T-helper 22 cell (primary cell): ENCODE measurements at places on chromosomes 11 and 22.

DNA sequence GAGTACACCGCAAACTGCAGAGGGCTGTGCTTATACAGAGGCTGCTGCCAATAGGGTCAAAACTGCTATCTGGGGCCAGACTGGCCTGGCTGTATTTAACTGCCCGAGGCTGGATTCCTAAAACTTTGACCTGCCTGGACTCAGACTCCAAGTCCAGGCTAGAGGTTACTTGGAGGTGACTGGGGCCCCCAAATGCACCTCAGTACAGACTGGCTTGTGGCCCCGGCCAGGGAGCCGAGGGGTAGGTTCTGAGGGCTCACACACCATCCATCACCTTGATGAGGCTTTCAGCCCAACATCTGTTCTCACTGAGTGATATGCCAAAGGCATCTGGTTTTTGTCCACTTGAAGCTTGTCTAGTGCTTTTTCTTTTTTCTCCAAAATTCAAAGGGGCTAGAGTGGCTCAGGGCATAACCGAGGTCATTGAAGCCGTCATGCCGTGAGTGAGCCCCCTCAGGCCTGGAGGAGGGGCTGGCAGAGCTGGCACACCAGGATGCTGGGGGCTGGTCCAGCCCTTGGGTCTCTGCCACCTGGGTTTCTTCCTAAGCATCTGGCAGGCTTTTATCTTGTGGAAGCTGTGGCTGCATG lies 52.4 kb upstream of the TTLL12 start:
- no peak for DNase-seq

GRCh38 chr11:17683377-17684161 lies 35.8 kb upstream of the MYOD1 start:
- no peak for DNase-seq

DNA sequence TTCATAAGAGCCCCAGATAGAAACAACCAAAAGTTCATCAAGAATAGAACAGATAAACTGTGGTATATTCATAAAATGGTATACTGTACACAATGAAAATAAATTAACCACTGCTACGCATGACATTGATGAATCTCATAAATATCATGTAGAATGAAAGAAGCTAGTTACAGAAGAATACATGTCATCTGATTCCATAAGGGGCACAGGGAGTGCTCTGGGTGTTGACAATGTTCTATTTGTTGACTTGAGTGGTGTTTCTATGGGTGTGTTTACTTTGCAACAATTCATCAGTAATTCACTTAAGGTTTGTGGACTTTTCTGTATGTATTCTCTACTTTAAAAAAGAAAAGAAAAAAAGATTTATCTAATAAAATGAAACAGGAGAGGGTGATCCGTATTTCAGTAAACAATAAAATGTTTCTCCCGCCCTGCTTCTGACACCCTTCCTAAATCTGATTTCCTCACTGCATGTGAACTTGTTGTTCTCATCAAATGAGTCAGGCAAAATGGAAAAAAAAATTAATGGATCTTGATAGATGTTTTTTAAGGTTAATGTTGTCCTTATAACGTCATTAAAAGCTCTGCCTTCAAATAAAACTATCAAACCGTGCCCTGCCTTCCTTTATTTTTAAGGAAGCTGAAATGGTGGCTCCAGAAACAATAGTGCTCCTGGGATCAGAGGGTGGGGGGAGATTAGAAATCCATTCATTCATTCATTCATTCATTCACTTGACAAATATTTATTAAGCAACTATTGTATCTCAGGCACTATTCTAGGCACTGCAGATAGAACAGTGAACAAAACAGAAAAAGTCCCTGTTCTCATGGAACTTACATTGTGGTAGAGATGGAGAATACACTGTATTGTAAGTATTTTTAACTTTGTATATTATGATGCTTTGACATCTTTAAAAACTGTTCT lies 77.2 kb upstream of the CD44 start:
- DNase-seq = no peak

DNA sequence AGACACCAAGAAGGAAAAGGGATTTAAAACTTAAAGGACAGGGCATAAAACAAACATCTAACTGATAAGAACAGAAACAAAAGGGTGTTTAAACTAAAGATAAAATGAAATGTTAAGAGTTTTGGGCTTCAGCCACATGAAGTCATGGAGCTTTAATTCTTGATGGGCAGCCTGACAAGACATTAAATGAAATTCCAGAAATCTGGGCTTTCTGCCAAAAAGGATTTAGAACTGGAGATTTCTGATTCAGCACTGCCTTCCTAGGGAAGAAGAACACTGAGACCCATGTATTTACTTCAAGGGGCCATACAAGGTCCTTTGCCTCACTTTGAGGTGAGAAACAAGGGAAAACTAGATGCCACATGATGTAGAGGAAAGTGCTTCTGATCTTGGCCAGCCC lies 355.9 kb upstream of the RAG2 start:
- DNase-seq = no peak

GRCh38 chr11:118128721-118129470 lies 23.7 kb downstream of the SCN4B start:
- no peak for DNase-seq

- DNase-seq = no peak
Measured at GRCh38 chr11:100808904-100809491, 121.9 kb downstream of the ARHGAP42 start.

- no peak for DNase-seq
Measured at GRCh38 chr11:92246630-92247029, 22.0 kb downstream of the FAT3 start.

GRCh38 chr11:66465373-66466224 lies 1.1 kb upstream of the PELI3 start:
- DNase-seq = no peak

DNA sequence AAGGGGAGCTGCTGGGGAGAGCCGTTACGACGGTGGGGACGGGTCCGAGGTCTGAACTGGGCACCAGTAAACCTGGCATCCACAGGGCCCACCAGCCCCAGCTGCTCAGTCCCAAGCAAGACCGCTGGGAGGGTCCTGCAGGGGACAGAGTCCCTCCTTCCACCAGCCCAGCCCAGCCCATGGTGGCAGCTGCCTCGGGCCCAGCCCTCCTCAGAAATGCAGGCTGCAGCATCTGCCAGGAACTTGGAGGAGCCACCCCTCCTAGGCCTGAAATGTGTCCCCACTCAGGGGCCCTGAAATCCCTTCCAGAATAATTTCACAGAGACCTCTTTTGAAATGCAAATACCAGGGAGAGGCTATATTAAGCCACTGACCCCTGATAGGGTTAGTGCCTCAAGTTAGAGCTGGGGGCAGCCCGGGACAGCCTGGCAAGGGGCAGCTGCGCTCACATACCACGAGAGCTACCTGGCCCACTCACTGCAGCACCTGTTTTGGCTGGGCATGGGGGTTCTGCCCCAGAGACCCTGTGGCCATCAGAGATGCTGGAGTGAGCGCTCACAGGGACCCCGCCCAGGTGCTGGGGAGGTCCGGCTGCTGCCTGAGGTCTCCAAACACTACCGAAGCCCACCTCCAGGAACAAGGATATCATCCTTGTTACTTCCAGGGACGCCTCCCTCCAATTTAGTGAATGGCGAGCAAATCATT lies 53.1 kb downstream of the CELSR1 start:
- DNase-seq = no peak

- no peak for DNase-seq
Measured at GRCh38 chr11:119589001-119589400, 140.0 kb downstream of the NECTIN1 start.

- no peak for DNase-seq
Measured at GRCh38 chr11:67280788-67281551, 8.1 kb upstream of the ANKRD13D start.

DNA sequence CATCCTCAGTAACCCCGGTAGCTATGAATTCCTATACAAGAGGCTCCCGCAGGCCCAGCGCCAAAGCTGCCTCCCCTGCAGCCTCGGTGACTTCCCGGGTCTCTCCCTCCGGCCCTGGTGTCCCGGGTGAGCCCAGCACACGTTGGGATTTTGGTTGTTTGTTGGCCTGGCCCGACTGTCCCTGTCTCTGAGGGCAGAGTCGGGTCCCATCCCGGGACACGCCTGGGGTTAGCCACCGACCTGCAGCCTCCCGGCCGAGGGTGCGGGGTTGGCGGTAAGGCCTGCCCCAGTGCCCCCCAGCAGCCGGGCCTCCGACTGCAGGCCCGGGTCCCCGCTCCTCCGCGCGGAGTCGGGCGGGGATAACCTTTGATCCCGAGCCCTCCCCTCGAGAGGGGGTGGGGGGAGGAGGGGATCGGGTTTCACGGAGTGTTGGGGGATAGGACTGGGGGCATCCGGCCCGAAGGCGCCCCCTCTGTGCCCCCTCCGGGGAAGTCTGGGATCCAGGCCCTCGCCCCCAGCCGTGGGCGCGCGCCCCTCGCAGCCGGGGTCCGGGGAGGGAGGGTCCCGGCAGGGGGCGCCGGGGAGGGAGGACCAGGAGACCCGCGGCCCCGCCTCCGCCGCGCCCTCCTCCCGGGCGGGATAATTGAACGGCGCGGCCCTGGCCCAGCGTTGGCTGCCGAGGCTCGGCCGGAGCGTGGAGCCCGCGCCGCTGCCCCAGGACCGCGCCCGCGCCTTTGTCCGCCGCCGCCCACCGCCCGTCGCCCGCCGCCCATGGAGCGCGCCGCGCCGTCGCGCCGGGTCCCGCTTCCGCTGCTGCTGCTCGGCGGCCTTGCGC lies at the start of gene FBLN1:
Gene FBLN1, plus strand, starts transcription at position 669 of the 835 bp plus-strand sequence. Its CDS starts 103 bp downstream, at position 772.
- no peak for DNase-seq

DNA sequence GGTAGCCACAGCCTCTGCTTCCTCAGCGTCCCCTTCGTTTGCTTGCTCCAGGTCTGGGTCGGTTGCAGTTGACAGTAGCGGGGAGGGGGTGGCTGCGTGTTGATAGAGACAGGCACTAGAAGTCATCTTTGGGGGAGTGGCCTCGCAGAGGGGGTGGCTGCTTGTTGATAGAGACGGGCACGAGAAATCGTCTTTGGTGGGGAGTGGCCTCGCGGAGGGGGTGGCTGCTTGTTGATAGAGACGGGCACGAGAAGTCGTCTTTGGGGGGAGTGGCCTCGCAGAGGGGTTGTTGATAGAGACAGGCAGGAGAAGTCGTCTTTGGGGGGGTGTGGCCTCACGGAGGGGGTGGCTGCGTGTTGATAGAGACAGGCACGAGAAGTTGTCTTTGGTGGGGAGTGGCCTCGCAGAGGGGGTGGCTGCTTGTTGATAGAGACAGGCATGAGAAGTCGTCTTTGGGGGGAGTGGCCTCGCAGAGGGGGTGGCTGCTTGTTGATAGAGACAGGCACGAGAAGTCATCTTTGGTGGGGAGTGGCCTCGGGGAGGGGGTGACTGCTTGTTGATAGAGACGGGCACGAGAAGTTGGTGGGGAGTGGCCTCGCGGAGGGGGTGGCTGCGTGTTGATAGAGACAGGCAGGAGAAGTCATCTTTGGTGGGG lies 328.3 kb downstream of the TBC1D22A start:
- DNase-seq = peak; percentile 13

GRCh38 chr11:32312865-32313403 lies 122.4 kb downstream of the WT1 start:
- DNase-seq = no peak

- DNase-seq = no peak
Measured at GRCh38 chr11:130037058-130037457, 32.6 kb upstream of the APLP2 start.

- DNase-seq = no peak
Measured at GRCh38 chr11:134373591-134374052, 38.4 kb downstream of the B3GAT1 start.

- DNase-seq = peak; percentile 43
Measured at GRCh38 chr11:34650528-34650927, 29.6 kb downstream of the EHF start.

- DNase-seq = no peak
Measured at GRCh38 chr11:108975641-108976071, 310.8 kb downstream of the DDX10 start.

- no peak for DNase-seq
Measured at GRCh38 chr11:105024394-105024793, 1.4 kb upstream of the CASP5 start.

- no peak for DNase-seq
Measured at GRCh38 chr11:74226907-74227306, 55.8 kb downstream of the PPME1 start.

DNA sequence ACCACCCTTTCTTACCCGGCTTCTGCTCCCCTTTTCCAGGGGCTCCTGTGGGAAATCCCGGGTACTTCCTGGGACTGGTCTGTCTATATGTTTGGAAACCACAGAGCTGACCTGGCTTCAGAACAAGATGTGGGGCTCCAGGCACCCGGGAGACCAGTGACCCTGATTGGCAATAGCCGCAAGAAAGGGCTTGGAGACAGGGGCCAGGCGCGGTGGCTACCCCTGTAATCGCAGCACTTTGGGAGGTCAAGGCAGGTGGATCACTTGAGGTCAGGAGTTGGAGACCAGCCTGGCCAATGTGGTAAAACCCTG lies 3.2 kb upstream of the NEAT1 start:
- no peak for DNase-seq

DNA sequence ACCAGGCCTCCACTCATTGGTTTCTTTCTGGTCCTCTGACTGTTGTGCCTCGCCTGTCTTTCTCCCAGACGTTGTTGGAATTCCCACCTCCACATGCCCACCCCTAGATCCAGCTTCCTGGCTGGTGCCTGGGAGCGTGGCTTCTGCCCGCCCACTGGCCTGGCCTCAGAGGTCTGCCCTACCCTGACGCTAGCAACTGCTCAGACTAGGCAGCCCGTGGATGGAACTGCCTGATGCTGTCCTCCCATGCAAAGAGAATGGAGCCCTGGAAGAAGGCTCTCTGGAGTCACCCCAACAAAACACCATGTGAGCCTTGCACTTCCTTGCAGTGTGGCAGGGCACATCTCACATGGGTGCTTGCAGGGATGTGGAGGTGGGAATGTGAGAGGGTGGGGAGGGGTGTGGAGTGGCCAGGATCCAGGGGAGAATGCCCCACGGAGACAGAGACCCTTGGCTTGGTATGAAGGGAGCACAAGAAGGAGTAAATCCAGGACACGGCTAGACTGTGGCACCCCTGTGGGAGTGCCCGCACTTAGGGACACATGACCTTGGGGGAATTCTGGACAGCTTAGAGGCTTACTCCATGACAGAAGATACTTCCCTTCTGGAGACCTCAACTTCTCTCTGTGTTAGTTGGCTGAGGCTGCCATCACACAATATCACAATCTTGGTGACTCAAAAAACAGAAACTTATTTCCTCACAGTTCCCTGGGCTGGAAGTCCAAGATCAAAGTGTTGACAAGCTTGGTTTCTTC lies 22.5 kb upstream of the ADA2 start:
- DNase-seq = no peak

- no peak for DNase-seq
Measured at GRCh38 chr11:72112978-72113808, 698 bp upstream of the ANAPC15 start.

DNA sequence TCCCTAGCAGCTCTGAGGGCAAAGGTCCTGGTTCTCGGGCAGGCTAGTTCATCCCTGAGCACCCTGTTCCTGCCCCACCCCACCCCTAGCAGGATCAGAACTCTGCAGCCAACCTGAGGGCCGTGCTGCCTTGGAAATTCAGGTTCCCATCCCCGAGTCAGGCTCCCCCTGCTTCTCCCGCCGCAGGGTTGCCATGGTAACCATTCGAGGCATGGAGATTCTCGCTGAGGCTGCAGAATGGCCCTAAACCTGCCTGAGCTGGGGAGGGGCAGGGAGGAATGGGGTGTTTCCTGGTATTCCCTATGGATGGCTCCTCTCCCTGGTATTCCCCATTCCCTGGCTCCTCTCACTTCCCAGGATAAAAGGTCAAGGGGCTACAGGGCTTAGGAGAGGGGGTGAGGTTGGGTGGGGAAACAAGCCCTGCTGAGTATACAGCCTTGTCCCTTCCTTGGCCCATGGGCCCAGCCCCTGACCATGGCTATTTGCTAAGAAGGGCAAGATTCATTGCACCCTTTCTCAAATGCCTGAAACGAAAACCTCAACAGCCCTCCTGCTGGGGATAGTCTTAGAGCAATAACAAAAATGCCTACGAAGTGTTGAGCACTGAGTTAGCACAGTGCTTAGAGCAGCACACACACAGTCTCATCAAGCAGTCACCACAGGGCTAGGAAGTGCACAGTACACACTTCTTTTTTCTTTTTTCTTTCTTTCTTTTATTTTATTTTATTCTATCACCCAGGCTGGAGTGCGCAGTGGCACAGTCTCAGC lies 58.7 kb downstream of the CHST1 start:
- no peak for DNase-seq
